ENCODE measurements at places on chromosomes 3 and 15. TPM values are rescaled to one million over a fixed set of nuclear protein-coding genes. Genes with fewer than 3 reads are reported as not detected.

The ZBTB47 gene
- 25.4 TPM for total RNA-seq

The CLRN1 gene
- total RNA-seq: not detected

DNA sequence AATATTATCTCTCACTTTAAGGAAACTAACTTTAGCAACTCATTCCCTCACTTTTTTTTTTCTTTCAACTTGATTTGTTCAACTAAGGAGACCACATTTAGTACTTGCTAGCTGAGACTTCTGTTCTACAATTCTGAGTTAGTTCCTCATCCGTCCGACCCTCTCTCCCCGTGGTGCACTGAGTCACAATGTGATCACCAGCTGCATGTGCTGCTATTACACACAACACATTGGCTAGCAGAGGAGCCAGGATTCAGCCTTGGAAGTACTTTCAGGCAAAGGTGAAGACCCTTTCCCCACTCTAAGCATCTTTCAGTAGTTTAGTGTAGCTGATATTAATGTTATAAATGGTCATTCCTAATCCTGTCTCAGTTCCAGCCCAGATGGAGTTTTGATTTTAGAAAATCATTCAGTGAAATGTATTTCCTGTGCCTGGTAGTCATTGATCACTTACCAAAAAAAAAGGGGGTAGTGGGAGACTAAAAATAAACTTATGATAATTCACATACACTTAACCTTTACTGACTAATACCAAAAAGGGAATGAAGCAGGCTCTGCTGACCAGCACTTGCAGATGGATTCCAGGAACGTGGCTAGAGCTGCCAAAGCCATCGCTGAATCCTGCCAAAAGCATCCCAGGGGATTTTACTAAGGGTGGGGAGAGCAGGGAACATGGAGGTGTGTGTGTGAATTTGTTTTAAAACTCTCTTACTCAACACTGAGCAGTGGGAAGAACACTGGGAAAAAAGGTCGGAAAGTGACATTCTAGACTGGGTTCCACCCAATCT lies 424.8 kb downstream of the LPP start:
- DNase-seq: peak; percentile 74

DNA sequence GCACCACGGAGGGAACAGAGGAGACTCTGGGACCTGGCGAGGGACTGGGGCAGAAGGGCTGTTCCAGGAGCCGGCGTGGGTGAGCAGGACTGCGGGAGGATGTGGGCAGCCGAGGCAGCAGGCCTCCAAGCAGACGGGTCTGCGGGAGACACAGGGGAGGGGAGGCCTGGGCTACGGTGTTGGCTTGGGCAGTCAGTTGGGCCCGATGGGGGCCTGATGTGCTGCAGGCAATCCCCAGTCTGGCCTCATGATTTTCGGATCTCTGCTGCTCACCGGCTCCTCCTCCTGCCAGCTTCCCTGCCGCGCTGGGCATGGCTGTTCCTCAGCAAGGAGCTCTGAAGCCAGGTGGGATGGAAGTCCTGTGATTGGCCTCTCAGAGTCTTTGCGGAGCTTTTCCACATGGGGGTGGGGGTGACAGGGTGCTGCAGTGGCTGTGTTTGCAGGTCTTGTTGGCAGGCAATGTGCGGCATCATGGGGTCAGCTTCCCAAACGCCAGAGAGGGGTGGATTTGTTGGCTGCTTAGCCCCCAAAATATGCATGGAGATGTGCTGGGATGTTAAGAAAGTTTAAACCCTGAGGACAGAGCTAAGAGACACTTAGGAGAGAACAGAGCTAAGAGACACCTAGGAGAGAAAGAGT lies 19.3 kb downstream of the MINAR1 start:
- no peak for DNase-seq
